Activated B cell treated with CpG ODN at 0.5 μM for 24 hours (primary cell): ENCODE measurements at places on chromosomes 6 and 20. TPM values are rescaled to one million over a fixed set of nuclear protein-coding genes. Genes with fewer than 3 reads are reported as not detected.

Gene FAM209B
- 1.4 and 1.5 TPM in 2 replicates for total RNA-seq

Gene TUBB2B
- not detected in 2 replicates for total RNA-seq

Gene PI16
- 0.10 and 0.78 TPM in 2 replicates for total RNA-seq

Gene SALL4
- total RNA-seq = not detected in 2 replicates

Gene CLPSL2
- total RNA-seq = not detected in 2 replicates

Gene TNXB
- total RNA-seq = 5.9 and 12.4 TPM in 2 replicates

DNA sequence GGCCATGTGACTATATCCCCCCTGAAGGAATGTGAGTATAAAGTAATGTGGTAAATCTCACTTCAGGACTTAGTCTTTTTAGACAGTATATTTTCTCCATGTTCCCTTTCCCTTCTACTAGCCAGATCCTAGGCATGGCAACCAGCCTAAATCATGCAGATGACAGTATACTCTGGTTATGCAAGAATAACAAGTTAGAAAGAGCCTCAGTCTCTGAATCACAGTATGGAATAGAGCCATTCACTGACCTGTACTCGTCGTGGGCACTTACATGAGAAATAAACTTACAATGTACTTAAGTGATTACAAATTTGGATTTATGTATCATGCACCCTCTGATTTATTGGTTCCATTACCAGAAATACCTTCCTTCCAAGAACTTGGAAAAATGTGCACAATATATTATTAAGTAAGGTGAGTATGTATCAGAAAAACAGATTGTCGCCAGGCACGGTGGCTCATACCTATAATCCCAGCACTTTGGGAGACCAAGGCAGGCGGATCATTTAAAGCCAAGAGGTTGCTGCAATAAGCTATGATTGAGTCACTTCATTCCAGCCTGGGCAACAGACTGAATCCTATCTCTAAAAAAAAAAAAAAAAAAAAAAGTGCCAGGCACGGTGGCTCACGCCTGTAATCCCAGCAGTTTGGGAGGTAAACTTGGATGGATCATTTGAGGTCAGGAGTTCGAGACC lies 25.1 kb upstream of the FAM8A1 start:
- no peak for DNase-seq
- H3K27ac ChIP-seq = no peak overlapping the region
- no peaks in the 10 kb centered on the region for H3K36me3 ChIP-seq
- no peaks in the 10 kb centered on the region for H3K4me1 ChIP-seq
- no peak overlapping the region for H3K4me3 ChIP-seq

DNA sequence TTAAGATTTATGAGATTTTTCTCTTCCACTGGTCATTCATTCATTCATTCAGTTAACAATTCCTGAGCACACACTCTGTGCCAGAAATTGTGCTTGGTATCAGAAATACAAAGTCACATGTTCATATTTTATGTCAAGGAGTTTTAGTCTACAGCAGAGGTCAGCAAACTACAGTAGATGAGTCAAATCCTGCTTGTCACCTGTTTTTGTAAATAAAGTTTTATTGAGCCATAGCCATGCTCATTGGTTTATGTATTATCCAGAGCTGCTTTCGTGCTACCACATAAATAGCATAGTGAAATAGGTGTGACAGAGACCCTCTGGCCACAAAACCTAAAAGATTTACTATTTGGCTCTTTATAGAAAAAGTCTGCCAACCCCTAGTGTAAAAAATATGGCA lies 46.8 kb downstream of the THEMIS start:
- H3K4me1 ChIP-seq = no peaks in the 10 kb centered on the region
- H3K27ac ChIP-seq = no peak overlapping the region
- H3K4me3 ChIP-seq = no peak overlapping the region
- no peak for DNase-seq
- H3K27me3 ChIP-seq = no peaks in the 10 kb centered on the region

GRCh38 chr6:15249371-15250019 lies 3.6 kb downstream of the JARID2 start:
- H3K36me3 ChIP-seq = peaks cover 26% of the 10 kb centered on the region
- DNase-seq = no peak
- H3K4me1 ChIP-seq = peaks cover 66% of the 10 kb centered on the region
- no peaks in the 10 kb centered on the region for H3K27me3 ChIP-seq

GRCh38 chr6:63307581-63308246 lies 12.1 kb downstream of the LGSN start:
- H3K36me3 ChIP-seq = no peaks in the 10 kb centered on the region
- no peaks in the 10 kb centered on the region for H3K4me1 ChIP-seq
- H3K27me3 ChIP-seq = no peaks in the 10 kb centered on the region
- H3K4me3 ChIP-seq = no peak overlapping the region

- H3K27me3 ChIP-seq = no peaks in the 10 kb centered on the region
- no peak overlapping the region for H3K4me3 ChIP-seq
- H3K36me3 ChIP-seq = no peaks in the 10 kb centered on the region
- no peak overlapping the region for H3K27ac ChIP-seq
- no peaks in the 10 kb centered on the region for H3K4me1 ChIP-seq
These were observed 652.1 kb upstream of the SLC35B3 start for GRCh38 chr6:9087470-9087869.

GRCh38 chr6:125236536-125237327 lies 65.0 kb downstream of the HDDC2 start:
- H3K4me1 ChIP-seq = no peaks in the 10 kb centered on the region
- DNase-seq = no peak
- H3K27me3 ChIP-seq = no peaks in the 10 kb centered on the region
- no peak overlapping the region for H3K27ac ChIP-seq
- no peak overlapping the region for H3K4me3 ChIP-seq

DNA sequence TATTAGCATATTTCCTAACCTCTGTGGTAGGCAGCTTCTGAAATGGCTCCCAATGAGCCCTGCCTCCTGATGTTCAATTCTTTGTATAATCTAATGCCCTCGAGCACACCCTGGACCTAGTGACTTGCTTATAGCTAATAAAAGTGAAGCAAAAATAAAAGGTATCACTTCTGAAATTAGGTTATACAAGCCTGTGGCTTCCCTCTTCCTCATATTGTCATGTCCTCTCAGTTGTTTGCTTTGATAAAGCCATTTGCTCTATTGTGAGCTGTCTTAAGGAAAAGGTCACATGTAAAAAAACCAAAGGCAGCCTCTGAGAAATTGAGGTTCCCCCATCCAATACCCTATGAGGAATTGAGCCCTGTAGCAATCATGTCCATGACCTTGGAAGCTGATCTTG lies 442.1 kb upstream of the ADGRB3 start:
- H3K27me3 ChIP-seq = no peaks in the 10 kb centered on the region

DNA sequence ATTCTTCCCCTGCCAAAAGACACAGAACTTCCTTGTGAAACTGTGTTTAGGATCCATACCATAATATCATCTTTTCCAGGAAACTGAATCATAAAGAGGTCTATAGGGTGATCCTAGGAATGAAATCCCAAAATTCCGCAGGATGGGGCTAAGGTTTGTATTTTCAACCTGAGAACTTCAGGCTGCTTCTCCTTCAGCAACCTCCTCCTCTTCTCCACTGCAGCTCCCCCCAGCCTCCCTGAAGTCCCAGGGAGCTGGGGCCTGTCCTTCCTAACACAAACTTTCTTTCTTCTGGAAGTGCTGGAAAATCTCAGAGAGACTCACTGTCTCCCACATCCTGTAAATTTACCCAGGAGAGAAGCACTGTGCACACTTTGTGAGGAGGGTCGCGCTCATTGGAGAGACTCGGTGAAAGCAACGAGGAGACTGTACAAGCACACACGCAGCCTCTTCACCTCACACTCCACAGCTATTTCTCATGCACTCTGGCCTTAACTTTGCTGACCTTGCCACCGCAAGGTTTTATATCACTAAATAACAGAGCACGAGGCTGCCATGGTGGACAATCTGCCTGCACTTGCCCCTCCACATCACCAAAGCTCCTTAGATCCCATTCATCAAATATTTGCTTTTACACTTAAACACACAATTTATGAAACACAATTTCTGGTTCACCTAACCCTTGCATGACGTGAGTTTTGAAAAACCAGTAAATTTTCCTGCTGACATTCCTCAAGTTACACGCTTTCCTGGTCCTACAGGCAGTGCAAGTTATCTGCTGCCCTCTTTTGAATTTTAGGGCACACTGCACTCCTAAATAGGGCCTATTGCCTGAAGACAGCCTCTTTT lies 14.3 kb downstream of the ID4 start:
- H3K27ac ChIP-seq = no peak overlapping the region
- DNase-seq = no peak
- H3K4me3 ChIP-seq = no peak overlapping the region
- H3K36me3 ChIP-seq = no peaks in the 10 kb centered on the region

GRCh38 chr6:149331043-149331807 lies 13.7 kb downstream of the TAB2 start:
- DNase-seq = no peak
- H3K4me1 ChIP-seq = peaks cover 87% of the 10 kb centered on the region
- peak overlapping the region; percentile 33 for H3K27ac ChIP-seq
- H3K4me3 ChIP-seq = no peak overlapping the region
- H3K36me3 ChIP-seq = no peaks in the 10 kb centered on the region

GRCh38 chr20:42634156-42634555 lies 555.5 kb downstream of the PTPRT start:
- no peak for DNase-seq
- H3K27me3 ChIP-seq = no peaks in the 10 kb centered on the region
- no peak overlapping the region for H3K27ac ChIP-seq
- no peaks in the 10 kb centered on the region for H3K4me1 ChIP-seq
- H3K4me3 ChIP-seq = no peak overlapping the region

GRCh38 chr6:135640048-135640447 lies 142.5 kb upstream of the AHI1 start:
- H3K27ac ChIP-seq = no peak overlapping the region
- no peaks in the 10 kb centered on the region for H3K36me3 ChIP-seq

GRCh38 chr6:106003268-106003987 lies 82.7 kb upstream of the PRDM1 start:
- no peak overlapping the region for H3K4me3 ChIP-seq
- peaks cover 20% of the 10 kb centered on the region for H3K27me3 ChIP-seq
- H3K27ac ChIP-seq = no peak overlapping the region
- no peaks in the 10 kb centered on the region for H3K4me1 ChIP-seq
- H3K36me3 ChIP-seq = no peaks in the 10 kb centered on the region

- no peaks in the 10 kb centered on the region for H3K36me3 ChIP-seq
- DNase-seq = no peak
- no peak overlapping the region for H3K27ac ChIP-seq
- H3K4me1 ChIP-seq = no peaks in the 10 kb centered on the region
- H3K27me3 ChIP-seq = no peaks in the 10 kb centered on the region
These were observed 98.0 kb downstream of the ANKRD6 start for GRCh38 chr6:89530982-89531381.

GRCh38 chr6:167826230-167826895 lies 348 bp upstream of the AFDN start:
- peaks cover 7% of the 10 kb centered on the region for H3K36me3 ChIP-seq
- peaks cover 24% of the 10 kb centered on the region for H3K4me1 ChIP-seq
- H3K27ac ChIP-seq = no peak overlapping the region
- DNase-seq = no peak
- H3K27me3 ChIP-seq = peaks cover 26% of the 10 kb centered on the region
- H3K4me3 ChIP-seq = peak overlapping the region; percentile 88

- no peaks in the 10 kb centered on the region for H3K27me3 ChIP-seq
- no peak overlapping the region for H3K4me3 ChIP-seq
These were observed 236.4 kb downstream of the LRFN2 start for GRCh38 chr6:40350747-40351217.

DNA sequence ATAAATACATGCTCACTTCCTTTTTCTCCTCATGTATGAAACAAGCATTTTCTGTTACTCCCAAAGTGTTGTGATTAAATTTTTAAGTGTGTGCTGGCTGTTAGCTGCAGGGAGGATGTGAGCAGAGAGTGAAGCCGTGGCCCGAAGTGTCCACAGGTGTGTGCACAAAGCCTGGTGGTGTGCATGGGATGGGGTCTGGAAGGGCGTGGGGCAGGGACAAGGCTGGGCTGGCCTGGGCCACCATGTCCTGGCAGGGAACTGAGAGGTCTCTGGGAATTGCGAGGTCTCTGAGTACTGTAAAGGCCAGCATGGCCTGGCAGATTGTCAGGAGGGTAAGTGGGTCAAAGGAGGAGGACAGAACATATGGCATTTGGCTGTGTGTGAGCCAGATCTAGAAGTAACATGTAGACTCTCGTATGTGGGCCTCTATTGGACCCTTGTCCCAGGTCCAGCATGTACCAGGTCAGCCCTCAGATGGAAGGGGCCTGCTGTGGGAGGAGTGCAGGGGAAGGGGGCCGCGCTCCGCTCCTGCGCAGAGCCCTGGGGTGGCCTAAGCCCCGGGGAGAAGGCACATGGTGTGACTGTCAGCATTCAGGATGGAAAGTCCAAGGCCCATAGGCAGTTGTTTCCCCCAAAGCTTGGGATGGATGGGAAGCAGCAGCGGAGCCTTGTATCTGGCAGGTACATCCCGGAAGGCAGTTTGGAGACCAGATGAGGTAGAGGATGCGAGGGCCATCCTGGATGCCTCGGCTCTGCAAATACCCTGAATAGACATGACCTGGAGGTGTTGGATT lies 45.1 kb upstream of the PHACTR3 start:
- no peak for DNase-seq
- no peak overlapping the region for H3K27ac ChIP-seq
- H3K36me3 ChIP-seq = no peaks in the 10 kb centered on the region
- no peaks in the 10 kb centered on the region for H3K4me1 ChIP-seq
- peaks cover 6% of the 10 kb centered on the region for H3K27me3 ChIP-seq

- no peaks in the 10 kb centered on the region for H3K4me1 ChIP-seq
- DNase-seq = no peak
- H3K4me3 ChIP-seq = no peak overlapping the region
- no peaks in the 10 kb centered on the region for H3K36me3 ChIP-seq
These were observed 18.5 kb upstream of the DCBLD1 start for GRCh38 chr6:117463762-117464665.

DNA sequence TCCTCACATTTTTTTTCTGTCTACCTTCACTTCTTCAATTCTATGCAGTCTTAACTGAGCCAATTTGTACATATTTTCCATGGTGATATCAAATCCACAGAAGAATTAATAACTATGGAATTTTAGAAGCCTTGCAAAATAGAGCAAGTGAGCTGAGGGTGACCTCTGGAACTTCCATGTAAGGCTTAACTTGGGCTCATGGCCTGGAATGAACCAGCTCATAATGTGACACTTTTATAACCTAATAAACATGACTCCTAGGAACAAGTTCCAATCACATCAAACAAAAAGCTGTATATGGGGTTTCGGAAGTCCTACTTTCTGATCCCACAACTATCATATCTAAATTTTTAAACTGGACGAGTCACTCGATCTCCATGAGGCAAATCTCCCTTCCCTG lies 232.4 kb downstream of the FOXA2 start:
- H3K27ac ChIP-seq = no peak overlapping the region
- no peaks in the 10 kb centered on the region for H3K36me3 ChIP-seq
- H3K4me3 ChIP-seq = no peak overlapping the region
- peaks cover 5% of the 10 kb centered on the region for H3K27me3 ChIP-seq
- peaks cover under 1% of the 10 kb centered on the region for H3K4me1 ChIP-seq

DNA sequence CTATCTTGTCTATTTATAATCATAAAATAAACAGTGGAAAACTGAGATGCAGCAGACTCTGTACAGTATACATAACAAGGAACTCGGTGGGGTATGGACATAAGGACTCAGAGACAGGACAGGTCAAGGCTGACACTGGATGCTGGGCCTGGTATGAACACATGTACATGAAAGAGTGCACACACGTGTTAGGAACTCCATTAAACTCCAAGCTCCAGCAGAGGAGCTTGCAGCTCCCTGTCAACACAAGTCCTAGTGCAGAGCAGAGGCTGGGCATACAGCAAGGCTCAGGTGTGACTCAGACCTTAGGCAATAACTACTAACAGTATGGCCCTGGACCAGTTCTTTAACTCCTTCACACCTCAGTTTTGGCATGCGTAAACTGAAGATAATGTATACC lies 17.1 kb downstream of the NAPB start:
- no peaks in the 10 kb centered on the region for H3K27me3 ChIP-seq
- DNase-seq = no peak
- H3K4me1 ChIP-seq = peaks cover 24% of the 10 kb centered on the region
- no peak overlapping the region for H3K4me3 ChIP-seq
- H3K36me3 ChIP-seq = peaks cover 19% of the 10 kb centered on the region

- peaks cover 54% of the 10 kb centered on the region for H3K4me1 ChIP-seq
- no peak for DNase-seq
- no peaks in the 10 kb centered on the region for H3K36me3 ChIP-seq
- peak overlapping the region; percentile 84 for H3K27ac ChIP-seq
- H3K4me3 ChIP-seq = no peak overlapping the region
- no peaks in the 10 kb centered on the region for H3K27me3 ChIP-seq
These were observed 155.3 kb upstream of the ZNF217 start for GRCh38 chr20:53748821-53749421.
